ENCODE measurements at places on chromosomes 7 and 10.

- no peak for ATAC-seq
These were observed 30.9 kb downstream of the DNAJB12 start for GRCh38 chr10:72323771-72324191.

DNA sequence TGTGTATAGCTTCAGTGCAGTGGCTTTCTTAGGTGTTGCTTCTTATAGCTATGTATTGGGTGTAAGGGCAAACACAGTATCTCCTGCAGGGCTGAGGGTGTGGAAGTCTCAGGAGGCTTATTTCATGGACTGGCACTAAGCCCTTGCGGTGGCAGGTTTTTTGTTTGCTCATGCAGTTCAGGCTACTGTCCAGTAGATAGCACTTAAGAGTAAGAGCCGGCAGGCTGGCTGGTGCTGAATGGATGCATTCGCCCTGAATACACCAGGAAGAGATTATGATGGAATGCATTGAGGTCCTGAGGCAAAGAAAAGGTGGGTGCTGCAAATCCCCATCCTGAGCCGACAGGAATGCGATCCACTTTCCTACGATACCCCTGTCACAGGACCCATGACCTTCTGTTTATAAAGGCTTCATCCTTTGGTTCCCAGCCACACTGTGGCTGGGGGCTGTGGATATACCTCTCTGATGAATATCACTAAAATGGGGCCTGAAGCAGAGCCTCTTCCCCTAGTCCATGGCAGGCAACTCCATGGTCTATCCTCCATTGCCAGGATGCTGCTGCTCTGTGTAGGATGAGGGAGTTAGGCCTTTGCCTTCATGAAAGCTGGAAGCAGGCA is 44.9 kb downstream of the ANXA8 start:
- ATAC-seq, result no peak

DNA sequence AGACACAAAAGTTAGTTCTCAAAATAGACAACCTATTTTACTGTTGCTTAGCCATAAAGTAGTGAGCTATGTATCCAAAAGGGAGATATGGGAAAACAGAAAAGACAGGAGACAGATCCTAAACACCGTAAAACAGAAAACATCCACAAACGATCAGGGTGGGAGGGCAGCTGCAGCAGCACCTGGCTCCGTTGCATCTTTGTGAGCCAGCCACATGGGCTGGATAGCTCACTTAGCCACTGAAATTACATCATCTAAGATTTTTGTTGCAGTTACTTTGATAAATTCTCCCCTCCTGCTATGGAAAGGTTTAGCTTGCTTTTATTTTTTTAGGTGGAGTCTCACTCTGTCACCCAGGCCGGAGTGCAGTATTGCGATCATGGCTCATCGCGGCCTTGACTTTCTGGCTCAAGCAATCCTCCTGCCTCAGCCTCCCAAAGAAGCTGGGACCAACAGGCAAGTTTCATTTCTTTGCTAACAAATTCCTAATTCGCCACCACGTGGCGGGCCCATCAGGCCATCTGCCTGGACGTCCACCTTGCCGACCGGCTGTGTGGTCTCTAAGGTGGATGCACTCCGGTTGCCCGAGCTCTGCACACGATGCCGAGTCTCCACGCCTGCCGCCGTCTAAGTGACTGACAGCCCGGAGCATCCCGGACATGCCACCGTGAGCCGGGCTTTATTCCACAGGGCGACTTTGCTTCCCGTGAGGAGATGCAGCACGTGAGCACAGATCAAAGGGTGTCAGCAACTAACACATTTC is 159.8 kb downstream of the DIP2C start:
- peak; percentile 66 for ATAC-seq

GRCh38 chr7:83821866-83822265 is 172.9 kb upstream of the SEMA3E start:
- ATAC-seq, result no peak

GRCh38 chr7:25262586-25262985 is 34.3 kb upstream of the NPVF start:
- no peak for ATAC-seq

- no peak for ATAC-seq
These were observed 56.1 kb upstream of the PDLIM1 start for GRCh38 chr10:95346715-95347401.

GRCh38 chr10:89625041-89625765 is 19.8 kb downstream of the PANK1 start:
- no peak for ATAC-seq

DNA sequence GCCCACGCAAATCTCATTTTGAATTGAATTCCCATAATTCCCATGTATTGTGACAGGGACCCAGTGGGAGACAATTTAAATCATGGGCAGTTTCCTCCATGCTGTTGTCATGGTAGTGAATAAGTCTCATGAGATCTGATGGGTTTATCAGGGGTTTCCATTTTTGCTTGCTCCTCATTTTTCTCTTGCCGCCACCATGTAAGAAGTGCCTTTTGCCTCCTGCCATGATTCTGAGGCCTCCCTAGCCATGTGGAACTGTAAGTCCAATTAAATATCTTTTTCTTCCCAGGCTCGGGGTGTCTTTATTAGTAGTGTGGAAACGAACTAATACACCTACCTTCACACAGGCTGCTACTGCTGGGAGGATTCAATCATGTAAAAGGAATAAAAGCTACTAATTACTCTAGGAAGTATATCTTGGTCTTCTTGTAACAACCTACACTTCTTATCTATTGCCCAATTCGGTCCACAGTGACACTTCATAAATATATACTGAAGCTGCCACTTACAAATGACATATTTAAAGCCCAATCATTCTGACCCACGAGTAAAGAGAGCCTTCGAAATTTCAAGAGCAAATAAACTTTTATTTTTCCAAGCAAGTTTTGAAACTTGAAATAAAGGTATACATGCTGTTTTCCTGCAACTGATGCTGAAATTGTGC is 100.3 kb upstream of the ASAH2 start:
- no peak for ATAC-seq

GRCh38 chr7:155124706-155125105 is 54.6 kb downstream of the HTR5A start:
- no peak for ATAC-seq

DNA sequence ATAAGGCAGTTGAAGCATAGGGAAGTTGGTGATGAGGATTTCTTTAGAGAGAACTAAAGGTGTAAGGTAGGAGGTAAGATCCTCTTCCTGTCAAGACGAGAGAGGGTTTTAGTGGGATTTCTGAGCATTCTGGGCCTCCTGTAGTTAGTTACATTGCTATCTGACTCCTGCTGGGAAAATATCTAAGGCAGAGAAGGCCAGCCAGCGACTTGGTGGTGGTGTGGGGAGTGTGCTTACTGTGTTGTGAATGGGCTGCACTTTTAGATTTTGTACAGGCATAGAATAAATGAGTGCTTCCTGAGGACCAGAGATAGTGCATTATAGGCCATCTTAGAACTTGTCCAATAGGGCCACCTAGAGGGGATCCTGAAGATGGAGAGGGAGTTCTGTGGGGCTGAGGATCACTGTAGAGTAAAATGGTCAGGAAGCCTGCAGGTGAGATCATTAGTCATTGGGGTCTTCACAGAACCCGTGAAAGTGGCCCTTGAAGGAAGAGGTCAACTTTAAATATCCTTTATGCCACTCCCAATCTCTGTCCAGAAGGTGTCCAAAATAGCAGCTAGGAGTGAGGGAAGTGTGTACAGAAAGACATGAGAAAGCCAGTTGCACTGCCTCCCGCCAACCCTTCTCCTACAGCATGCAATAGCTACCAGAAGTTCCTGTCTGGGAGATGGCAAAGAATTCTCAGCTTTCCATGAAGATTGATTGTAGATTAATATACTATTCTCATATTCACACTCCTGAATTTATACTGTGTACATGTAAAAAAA is 266.6 kb downstream of the POLR1F start:
- ATAC-seq, result peak; percentile 99

DNA sequence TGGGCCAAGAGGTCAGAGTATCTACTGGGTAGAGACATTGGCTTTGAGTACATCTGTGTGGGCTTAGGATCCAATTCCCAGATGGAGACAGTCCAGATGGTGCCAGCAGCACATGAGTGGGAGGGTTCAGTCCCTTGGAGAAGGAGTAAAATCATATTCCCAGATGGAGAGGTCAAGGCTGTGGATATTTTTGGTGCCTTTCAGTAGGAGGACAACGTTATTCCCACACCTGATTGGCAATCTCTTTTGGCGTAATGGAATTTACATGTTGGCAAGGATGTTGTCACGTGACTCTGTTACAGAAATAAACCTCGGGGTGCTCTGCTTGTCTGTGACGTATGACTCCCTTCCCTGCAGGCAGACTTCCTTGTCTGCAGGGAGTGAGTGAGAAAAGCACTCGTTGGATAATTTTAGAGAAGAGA is 27.6 kb downstream of the NPS start:
- no peak for ATAC-seq

DNA sequence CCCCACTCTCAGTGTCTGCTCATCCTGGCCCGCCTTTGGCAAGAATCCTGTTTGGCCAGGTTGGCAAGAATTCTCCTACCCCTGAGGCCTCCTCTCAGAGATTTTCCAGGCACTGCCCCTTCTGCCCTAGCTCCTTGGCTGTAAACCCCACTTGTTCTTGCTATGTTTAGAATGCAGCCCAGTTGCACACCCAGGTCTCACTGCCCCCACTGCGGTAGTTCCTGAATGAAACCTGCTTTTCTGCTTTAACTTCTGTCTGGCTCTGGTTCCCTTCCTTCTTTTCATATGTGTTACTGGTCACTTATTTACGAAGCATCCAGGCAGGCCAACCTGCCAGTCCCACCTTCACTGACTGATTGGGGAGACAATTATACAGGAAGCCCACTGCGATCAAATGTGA is 576.9 kb downstream of the GLRX3 start:
- ATAC-seq, result no peak

- ATAC-seq, result peak; percentile 59
These were observed 118.6 kb downstream of the PON1 start for GRCh38 chr7:95205665-95206225.

- ATAC-seq, result no peak
These were observed 244.6 kb downstream of the AGMO start for GRCh38 chr7:15317215-15317614.

DNA sequence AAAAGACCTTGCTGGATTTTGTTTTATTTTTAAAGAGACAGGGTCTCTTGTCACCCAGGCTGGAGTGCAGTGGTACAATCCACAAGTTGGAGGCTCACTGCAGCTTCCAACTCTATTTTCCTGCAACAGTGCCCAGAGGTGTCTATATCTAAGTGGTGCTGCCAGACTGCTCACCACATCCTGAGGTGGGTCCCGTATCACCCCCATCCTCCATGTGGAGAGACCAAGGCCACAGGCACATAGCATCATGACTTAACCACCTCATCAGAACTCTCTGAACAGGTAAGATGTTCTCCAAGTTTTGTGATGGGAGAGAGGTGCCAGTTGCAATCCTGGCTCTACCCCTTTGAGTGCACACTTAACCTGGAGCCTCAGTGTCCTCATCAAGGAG is 98.2 kb downstream of the RNF216 start:
- ATAC-seq, result no peak

DNA sequence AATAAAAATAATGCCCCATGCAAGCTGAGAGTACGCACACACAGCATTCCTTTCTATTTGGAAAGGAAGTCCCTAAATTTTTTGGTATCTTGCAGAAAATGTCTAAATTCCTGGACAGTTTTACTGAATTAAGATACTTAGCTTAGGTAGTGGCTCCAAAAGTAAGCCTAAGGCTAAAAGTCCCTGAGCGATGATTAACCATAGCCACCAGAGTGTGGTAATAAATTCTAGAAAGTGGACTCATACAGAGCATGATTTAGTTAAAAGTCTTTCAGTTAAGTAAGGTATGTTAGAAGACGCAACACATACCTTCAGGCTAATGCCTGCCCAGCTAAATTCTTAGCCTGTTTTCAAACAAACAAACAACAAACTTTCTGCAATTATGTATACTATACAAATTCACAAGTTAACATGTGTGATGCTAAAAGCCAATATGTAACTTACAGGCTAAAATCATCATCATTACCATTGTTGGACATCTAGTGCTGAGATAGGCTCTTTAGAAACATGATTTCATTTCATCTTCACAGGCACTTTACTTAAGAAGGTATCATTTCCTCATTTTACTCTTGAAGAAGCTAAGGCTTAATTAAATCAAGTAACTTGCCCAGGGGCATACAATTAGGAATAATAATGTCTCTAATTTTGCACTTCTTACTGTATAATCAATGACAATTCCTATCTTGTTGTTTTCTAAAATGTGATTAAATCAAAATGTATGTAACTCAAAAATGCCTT is 261.4 kb upstream of the YAE1 start:
- ATAC-seq, result no peak

DNA sequence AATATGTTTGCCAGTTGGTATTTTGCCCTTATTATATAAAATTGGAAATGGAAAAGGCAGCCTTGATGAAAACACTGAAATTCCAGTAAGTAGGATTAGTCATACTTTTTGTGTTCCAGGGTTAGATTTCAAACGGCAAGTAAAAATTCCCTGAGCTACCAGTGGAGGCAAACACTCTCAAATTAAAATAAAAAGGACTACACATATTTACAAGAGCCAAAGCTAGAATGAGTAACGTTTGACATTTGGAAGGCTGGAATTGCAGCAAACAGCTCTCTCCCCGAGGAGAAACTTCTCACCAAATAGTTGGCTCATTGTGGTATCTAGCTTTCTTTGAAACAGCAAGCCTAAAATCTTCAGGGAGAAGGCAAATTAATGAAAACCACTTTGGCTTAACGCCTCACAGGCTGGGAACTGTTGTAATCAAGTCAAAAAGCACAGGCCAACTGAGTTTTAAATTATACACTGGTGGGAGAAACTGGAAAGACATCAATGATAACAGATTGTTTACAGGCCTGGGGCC is 288.4 kb downstream of the SNX13 start:
- peak; percentile 34 for ATAC-seq

DNA sequence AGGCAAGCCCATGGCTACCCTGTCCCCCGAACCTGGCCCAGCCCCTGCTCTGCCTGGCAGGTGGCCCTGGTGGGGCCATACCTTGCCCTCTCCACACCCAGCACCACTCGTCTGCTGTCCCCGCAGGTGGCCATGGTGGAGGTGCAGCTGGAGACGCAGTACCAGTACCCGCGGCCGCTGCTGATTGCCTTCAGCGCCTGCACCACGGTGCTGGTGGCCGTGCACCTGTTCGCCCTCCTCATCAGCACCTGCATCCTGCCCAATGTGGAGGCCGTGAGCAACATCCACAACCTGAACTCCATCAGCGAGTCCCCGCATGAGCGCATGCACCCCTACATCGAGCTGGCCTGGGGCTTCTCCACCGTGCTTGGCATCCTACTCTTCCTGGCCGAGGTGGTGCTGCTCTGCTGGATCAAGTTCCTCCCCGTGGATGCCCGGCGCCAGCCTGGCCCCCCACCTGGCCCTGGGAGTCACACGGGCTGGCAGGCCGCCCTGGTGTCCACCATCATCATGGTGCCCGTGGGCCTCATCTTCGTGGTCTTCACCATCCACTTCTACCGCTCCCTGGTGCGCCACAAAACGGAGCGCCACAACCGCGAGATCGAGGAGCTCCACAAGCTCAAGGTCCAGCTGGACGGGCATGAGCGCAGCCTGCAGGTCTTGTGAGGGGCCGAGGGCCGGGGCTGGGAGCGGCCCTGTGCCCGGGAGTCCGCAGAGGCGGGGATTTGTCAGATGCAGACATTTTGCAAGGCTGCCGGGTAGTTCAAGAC is 13.2 kb downstream of the ORAI2 start:
- ATAC-seq, result no peak

DNA sequence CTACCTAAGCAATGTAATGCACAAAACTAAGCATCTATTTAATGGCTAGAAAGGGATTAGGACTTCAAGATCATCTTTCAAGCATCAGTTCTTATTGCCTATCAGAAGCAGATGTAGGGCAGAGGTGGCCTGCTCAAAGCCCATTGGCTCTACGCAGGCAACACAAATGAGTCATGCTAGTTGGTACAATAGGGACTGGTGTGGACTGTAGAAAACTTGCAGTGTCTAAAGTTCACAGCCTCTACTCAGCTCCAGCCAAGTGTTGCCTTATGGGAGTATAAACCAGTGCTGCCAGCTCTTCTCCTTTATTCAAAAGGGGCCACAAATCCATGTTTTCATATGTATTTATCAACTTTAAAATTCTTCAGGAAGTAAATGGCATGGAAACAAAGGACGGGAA is 31.7 kb downstream of the ASAH2 start:
- no peak for ATAC-seq
